ENCODE measurements at places on chromosomes 7 and 10. TPM values are rescaled to one million over a fixed set of nuclear protein-coding genes. Genes with fewer than 3 reads are reported as not detected.

GRCh38 chr10:127850944-127851343 lies 41.8 kb downstream of the CLRN3 start:
- no peak for DNase-seq

DNA sequence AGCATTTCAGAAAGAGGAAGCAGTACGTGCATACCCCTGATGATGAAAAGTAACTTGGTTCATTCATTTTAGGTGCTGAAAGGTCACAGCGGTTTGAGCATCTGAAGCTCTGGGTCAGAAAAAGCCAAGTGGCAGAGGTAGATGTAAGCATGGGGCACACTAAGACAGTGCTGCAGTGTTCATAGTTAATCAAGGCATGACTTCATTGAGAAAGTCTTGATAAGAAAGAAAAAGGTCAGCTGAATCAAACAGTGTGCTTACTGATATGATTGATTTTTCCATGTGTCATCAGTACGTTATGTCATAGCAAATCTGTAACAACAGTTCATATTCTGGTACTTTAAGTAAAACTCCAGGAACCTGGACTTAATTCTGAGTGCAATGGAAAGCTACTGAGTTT lies 107.7 kb upstream of the PCLO start:
- no peak for DNase-seq

- DNase-seq, result peak; percentile 61
Measured at GRCh38 chr7:106421181-106421762, 136.5 kb upstream of the NAMPT start.

GCC1 gene
- total RNA-seq, result 17.6 TPM

All from glomerular endothelial cell (primary cell).